ENCODE measurements at places on chromosomes 12 and 14.

GRCh38 chr12:14284184-14284722 lies 81.2 kb upstream of the ATF7IP start:
- DNase-seq, result no peak

DNA sequence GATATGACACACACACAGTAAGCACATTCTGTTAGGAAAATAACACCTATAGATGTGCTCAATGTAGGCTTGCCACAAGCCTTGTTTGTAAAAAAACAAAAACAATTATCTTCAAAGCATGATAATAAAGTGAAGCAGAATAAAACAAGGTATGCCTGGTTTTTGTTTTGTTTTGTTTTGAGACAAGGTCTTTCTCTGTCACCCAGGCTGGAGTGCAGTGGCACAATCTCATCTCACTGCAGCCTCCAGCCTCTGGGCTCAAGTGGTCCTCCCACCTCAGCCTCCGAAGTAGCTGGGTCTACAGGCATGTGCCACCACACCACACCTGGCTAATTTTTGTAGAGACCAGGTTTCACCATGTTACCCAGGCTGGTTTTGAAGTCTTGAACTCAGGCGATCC lies 52.4 kb upstream of the MON2 start:
- DNase-seq, result no peak

- DNase-seq, result no peak
Observed at GRCh38 chr12:105378911-105379310, 48.4 kb downstream of the C12orf75 start.

DNA sequence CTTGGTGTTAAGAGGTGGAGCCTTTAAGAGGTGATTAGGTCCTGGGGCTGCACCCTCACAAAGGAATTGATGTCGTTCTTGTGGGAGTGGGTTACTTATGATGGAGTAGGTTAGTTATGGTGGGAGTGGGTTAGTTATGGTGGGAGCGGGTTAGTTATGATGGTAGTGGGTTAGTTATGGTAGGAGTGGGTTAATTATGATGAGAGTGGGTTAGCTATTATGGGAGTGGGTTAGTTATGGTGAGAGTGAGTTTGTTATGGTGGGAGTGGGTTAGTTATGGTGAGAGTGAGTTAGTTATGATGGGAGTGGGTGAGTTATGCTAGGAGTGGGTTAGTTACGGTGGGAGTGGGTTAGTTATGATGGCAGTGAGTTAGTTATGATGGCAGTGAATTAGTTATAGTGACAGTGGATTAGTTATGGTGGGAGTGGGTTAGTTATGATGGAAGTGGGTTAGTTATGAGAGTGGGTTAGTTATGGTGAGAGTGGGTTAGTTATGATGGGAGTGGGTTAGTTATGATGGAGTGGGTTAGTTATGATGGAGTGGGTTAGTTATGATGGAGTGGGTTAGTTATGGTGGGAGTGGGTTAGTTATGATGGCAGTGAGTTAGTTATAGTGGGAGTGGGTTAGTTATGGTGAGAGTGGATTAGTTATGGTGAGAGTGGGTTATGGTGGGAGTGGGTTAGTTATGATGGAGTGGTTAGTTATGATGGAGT lies 22.6 kb upstream of the SFSWAP start:
- no peak for DNase-seq

DNA sequence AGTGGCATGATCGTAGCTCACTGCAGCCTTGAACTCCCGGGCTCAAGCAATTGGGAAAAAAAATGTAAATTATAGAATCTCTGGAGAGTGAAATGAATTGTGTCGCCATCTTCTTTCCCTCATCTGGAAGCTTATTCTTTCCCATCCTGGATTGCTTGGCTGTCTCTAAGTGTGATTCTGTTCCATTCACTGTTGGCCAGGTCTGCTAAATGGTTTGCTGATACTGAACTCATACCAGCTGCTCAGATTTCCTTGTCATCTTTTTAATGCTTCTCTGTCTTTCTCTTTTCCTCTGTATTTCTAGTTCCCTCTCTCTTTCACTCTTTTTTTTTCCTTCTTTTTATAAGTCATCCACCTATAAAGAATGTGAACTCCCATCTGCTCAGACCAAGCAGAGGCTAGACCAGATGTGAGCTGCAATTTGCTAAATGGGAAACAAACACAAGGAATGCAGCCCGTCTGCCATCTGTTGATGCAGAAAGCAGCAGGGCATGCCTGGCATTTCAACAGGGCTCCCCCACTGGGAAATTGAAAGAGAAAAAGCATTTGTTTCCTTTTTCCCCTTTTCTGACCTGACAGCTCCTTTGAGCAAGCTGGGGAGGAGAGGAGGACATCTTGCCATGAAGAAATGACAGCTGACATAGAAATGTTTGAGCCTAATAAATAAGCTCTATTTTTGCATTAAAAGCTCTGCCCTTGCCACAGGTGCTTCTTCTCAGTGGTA lies 1823.6 kb upstream of the FLRT2 start:
- no peak for DNase-seq

DNA sequence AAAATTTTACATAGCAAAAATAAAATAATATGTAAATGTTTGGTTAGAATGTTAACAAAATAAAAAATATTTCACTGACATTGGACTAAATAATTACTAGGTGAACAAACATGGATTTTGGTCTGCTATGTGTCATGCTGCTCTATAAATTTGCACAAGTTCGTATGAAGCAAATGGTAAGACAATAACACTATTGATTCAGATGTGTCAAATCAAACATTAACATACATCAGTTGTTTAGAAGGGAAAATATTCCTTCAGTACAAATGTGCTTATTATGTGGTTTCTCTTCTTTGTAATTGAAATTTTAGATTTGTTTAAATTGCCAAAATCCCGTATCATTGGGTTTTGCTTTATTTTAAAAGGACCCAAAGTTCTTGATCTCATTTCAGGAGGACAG lies 46.9 kb downstream of the PAWR start:
- DNase-seq, result no peak

DNA sequence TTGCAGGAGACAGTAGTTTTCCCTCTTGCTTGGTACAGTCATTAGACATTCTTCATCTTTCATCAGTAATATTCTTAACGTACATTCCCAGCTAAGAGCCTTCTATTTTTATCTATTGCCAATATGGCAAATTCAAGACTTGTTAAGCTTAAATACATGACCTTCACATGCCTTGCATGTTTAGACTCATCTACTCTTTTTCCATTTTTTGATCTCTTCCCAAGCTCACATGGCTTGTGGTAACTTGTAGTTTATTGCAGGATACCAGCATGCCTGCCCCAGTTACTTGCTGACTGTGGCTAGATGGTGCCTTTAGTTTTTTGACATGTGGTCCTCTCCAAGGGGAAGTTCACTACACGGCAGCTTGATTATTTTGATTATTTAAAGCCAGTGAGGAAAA lies 729.0 kb downstream of the SLC6A15 start:
- no peak for DNase-seq

All from stimulated activated CD4-positive, alpha-beta T cell treated with anti-CD3 and anti-CD28 coated beads, Interleukin-1b, Interleukin-23, amount 100 ng/mL, for 1 hour (primary cell).